A549 treated with AZD2906 at 1 μM for 4 hours (cell line): ENCODE measurements at places on chromosomes 1 and 21. TPM values are rescaled to one million over a fixed set of nuclear protein-coding genes. Genes with fewer than 3 reads are reported as not detected.

OR2T35 gene
- total RNA-seq: not detected in 5 replicates

OR14K1 gene
- total RNA-seq: not detected in 5 replicates

INSRR gene
- total RNA-seq: not detected in 5 replicates

IL19 gene
- 0.08 to 0.11 TPM (median 0.09 TPM) in 3 of 5 replicates, not detected in the others for total RNA-seq

CFHR5 gene
- total RNA-seq: not detected in 5 replicates

PTGS2 gene
- total RNA-seq: 3.4 to 5.3 TPM (median 5.1 TPM) in 5 replicates

AMPD2 gene
- total RNA-seq: 19.2 to 23.8 TPM (median 21.5 TPM) in 5 replicates

TTC24 gene
- total RNA-seq: not detected in 5 replicates

RNF223 gene
- total RNA-seq: 0.21 to 0.30 TPM (median 0.23 TPM) in 5 replicates

C1orf210 gene
- 0.07 TPM in 1 of 5 replicates, not detected in the others for total RNA-seq

REN gene
- total RNA-seq: not detected in 5 replicates
